Smooth muscle cell of the umbilical artery (primary cell): ENCODE measurements at places on chromosomes 12 and 14. TPM values are rescaled to one million over a fixed set of nuclear protein-coding genes. Genes with fewer than 3 reads are reported as not detected.

The EMC9 gene
- total RNA-seq, result 10.4 and 16.6 TPM in 2 replicates

The CLEC2A gene
- not detected in 2 replicates for total RNA-seq

The SLC38A4 gene
- total RNA-seq, result 2.8 and 4.2 TPM in 2 replicates

The KCNH3 gene
- total RNA-seq, result under 0.01 and 0.14 TPM in 2 replicates

The MYF6 gene
- total RNA-seq, result not detected in 2 replicates

The VPS33A gene
- total RNA-seq, result 21.7 and 31.2 TPM in 2 replicates

The GLIPR1L2 gene
- total RNA-seq, result 0.30 and 0.42 TPM in 2 replicates

The RD3L gene
- total RNA-seq, result not detected in 2 replicates

The KRT2 gene
- not detected in 2 replicates for total RNA-seq

The GLRX5 gene
- total RNA-seq, result 27.1 and 34.7 TPM in 2 replicates

The PTHLH gene
- 3.2 and 13.4 TPM in 2 replicates for total RNA-seq

The HHIPL1 gene
- total RNA-seq, result 7.7 and 11.1 TPM in 2 replicates

The RNASE7 gene
- total RNA-seq, result not detected in 2 replicates

The RACGAP1 gene
- 13.7 and 41.1 TPM in 2 replicates for total RNA-seq

The SLCO1A2 gene
- not detected in 2 replicates for total RNA-seq

The BMP4 gene
- total RNA-seq, result 2.1 and 2.8 TPM in 2 replicates

The AJUBA gene
- total RNA-seq, result 36.3 and 57.9 TPM in 2 replicates
